Anterior cingulate cortex (tissue), 58 donors: ENCODE measurements at places on chromosomes 1 and 21.
A peak's percentile ranks its signal among the peaks of the same experiment; 100 is the strongest.

DNA sequence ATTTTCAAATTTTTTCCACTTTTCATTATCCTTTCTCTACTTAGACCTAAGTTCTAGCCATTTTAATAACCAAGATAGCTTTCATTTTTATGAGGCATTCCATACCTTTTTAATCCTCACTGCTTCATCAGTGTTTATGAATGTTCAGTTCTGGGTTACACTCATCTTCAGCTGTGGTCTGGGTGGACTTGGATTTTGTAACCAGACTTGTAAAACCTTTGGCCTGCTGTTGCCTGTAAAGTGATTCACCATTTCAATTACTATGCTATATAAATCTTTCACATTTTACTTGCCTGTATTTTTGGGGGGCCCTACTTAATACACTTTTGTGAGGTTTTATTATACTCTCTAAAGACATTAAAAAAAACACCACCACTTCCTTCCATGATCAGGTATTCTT is 46.2 kb downstream of the USP25 start:
- no peak for DNase-seq

DNA sequence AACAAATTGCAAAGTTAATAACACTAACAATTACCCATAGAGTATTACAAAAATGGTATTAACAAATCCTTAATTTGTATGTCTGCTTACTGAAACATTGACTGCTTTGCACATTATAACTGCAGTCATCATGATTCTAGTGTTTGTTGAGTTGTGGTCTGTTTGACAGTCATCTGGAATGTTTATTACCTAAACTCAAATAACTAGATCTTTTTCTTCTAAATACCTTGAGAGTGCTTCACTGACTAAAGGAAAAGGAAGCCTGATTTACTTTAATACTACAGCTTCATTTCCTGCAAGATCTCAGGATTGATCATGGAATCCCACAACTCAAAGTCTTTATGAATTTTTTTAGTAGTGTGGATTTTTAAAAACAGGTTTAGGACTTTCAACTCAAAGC is 70.0 kb downstream of the HMCN1 start:
- DNase-seq = no peak

DNA sequence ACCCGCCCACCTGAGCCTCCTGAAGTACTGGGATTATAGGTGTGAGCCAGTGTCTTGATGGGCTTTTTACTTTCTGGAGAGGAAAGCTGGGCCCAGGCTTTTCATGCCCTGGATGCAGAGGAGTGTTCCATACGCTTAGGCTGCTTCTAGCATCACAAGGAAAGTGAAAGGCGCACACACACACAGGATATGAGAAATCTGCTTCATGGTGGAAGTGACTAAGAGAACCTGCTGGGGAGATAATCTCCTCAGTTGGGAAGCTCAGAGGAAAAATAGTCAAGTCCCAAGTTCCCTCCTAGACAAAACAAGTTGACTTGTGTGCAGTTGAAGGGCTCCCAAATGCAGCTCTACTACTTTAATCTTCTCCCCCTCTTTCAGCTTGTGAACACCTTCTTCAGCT is 2.2 kb downstream of the NUDC start:
- no peak for DNase-seq

GRCh38 chr1:197314682-197315081 is 46.6 kb downstream of the CRB1 start:
- DNase-seq = no peak

DNA sequence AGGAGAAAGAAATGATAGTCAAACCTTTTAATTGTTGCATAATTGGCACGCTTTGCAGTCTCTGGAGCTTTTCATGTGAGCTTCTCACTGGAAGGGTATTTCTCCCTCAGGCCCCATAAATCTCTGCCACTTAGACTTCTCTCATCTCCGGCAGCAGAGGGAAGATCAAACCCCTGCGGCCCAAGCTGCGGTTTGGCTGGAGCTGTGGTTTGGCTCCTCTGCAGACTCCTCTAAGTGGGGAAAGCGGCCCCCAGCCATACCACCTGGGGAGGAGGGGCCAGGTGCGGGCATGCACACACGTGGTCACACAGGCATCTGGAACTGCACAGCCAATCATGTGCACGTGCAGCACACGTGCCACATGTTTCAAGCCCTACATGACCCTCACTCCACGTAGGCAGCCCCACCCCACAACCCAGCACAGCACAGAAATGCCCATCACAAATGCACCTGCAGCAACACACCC is 58.3 kb downstream of the UBE2T start:
- DNase-seq = no peak

DNA sequence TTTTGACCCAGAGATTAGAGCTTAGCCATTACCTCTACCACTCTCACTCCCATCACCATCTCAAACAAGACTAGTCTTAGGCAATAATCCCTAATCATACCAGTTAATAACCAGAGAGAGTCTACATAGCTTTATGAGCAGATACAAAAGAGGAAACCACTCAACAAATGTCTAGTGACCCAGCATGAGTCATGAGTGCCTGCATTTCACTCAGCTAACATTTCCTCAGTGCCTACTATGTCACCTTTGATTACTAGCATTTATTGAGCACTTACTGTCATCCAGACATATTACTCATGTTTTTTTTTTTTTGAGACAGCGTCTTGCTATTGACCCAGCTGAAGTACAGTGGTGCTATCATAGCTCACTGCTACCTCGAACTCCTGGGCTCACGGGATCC is 35.9 kb upstream of the GALNT2 start:
- no peak for DNase-seq

GRCh38 chr1:185166106-185166505 is 9.1 kb downstream of the SWT1 start:
- no peak for DNase-seq

DNA sequence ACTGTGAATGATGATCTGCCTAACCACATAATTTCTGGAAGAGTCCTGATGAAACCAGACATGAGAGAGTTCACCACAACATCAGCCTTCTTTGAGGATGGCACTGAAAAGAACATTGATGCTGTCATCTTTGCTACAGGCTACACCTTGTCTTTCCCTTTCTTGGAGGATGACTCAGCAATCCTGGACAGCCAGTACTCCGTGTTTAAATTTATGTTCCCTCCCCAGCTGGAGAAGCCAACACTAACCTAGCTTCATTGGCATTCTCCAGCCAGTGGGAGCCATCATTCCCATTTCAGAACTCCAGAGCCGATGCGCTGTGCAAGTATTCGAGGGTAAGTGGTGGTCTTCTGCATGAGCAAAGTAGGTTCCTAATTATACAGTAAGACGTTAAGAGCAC is 164.1 kb upstream of the POGK start:
- DNase-seq = no peak

GRCh38 chr21:39670701-39671100 is 58.0 kb downstream of the B3GALT5 start:
- no peak for DNase-seq

- no peak for DNase-seq
Measured at GRCh38 chr1:11053758-11054137, 6.1 kb downstream of the SRM start.

DNA sequence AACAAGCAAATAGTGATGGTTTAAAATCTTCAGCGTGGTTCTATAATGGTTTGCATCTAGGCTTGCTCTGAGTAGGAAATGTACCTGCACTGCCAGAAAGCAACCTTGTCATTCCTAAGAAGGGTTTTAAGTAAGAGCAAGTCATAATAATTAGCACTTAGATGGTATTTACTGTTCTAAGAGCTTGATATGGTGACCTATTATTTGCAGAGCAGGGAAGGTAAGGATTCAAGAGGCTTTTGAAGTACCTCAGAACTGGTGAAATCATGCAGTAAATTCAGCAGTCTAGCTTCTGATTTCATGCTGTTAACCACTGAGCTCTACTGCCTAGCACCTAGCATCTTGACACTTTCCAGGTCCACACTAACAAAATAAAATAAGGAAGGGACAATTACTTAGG is 23.7 kb downstream of the ATP1A1 start:
- no peak for DNase-seq

GRCh38 chr1:171819946-171820345 is 21.4 kb upstream of the DNM3 start:
- no peak for DNase-seq

DNA sequence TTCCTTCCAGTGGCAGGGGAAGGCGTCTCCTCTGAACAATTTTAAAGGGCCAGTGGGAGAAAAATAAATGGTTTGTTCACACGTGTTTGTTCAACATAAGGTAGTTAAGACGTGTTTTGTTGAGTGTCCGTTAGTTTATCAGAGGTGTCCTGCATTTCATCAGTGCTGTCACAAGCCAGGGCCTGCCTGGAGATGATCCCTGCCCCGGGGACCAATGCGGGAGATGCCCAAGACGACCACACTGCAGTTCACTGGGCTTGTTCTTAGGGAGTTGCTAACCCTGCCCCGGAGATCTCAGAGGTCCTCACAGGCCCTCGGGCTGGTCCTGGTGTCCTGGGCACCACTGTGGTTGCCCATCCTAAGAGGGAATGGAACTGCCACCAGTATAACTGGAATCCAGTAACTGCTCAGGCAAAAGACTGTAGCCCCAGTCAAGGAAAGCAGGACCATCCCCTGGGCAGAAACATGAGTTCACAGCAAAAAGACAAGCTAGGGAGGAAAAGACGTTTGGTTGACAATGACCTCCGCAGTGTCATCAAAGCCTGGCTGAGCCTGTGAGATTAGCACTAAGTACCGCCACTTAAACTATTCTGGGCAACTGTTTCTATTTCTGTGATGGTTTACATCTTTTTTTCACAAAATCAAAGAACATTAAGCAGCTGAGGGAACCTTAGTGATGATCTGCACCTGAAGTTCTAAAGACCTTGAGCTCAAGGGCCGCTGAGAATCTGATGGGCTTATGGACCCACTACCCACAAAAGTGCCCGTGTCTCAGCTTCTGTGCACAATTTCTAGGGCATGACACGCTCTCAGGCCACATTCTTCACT is 44.9 kb upstream of the LIN9 start:
- no peak for DNase-seq

DNA sequence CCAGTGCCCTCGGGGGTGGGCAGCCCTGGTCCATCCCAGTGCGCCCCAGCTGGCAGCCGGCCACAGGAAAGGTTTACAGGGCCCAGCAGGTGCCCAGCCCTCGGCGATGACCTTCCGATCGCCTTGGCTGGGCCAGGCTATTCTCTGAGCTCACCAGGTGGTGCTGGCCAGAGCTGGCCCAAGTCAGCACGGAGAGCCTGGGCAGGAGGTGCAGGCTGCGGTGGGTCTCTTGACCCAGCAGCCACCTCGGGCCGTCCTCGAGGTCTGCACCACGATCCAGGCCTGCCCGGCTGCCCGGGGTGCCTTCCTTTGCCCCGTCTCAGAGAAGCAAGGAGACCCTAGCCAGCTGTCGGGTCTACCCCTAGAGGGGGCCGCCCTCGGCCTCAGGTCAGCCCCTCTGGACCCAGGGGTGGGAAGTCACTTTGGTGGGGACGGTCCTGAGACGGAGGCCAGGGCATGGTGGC is 370 bp downstream of the PERM1 start:
- no peak for DNase-seq

DNA sequence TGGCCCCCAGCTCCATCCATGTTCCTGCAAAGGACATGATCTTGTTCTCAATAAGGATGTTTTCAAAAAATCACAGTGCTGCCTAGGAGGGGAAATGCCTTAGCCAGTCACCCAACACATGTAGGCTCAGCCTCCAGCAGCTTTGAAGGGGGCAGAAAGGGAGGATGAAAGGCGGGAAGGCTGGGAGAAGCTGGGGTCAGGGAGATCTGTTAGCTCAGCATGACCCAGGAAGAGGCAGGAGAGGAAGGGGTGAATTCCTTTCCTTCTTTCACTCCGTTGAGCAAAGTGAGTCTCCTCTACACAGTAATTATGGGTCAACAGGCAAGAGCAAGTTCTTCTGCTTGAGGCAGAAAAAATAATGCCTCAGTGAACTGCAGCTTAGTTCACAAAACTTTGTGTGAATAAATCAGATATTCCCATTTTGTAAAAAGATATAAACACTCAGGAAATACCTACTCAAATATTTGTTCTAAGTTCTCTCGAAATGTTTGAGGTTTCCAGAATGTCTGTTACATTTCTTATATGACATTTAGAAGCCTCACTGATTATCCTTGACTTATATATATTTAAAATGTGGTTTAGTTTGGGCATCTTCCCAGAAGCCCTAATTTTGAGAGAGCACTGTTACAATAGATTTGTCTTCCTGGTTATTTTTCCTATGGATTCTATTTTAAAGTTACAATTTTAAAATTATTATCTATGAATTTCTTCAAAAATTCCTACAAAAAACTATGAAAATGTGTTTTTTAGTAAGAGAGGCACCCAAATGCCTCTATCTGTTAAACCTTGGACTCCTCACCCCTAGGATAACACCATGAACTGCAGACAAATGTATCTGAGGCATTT is 116.8 kb downstream of the KCNJ6 start:
- no peak for DNase-seq

GRCh38 chr1:67588178-67588855 is 96.7 kb upstream of the GADD45A start:
- no peak for DNase-seq

- DNase-seq = no peak
Measured at GRCh38 chr1:165837838-165838364, 10.5 kb downstream of the UCK2 start.

DNA sequence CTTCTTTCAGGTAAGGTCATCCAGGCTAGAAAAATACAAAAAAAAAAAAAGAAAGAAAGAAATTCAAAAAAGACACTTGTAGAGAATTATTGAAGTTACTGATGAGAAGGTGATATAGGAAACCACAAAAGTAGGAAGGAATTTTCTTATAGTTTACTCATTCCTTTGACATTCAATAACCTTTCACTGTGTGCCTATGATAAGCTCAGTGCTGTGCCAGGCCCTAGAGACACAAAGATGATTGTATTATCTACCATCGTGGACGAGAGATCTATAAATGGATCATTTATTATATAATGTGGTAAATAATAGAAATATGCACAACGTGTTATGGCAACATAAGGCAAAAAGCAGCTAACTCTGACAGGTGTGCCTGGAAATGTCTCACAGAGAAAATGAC is 109.6 kb upstream of the NGF start:
- DNase-seq = no peak

- no peak for DNase-seq
Measured at GRCh38 chr1:104946558-104947210, 1197.0 kb downstream of the AMY1C start.

DNA sequence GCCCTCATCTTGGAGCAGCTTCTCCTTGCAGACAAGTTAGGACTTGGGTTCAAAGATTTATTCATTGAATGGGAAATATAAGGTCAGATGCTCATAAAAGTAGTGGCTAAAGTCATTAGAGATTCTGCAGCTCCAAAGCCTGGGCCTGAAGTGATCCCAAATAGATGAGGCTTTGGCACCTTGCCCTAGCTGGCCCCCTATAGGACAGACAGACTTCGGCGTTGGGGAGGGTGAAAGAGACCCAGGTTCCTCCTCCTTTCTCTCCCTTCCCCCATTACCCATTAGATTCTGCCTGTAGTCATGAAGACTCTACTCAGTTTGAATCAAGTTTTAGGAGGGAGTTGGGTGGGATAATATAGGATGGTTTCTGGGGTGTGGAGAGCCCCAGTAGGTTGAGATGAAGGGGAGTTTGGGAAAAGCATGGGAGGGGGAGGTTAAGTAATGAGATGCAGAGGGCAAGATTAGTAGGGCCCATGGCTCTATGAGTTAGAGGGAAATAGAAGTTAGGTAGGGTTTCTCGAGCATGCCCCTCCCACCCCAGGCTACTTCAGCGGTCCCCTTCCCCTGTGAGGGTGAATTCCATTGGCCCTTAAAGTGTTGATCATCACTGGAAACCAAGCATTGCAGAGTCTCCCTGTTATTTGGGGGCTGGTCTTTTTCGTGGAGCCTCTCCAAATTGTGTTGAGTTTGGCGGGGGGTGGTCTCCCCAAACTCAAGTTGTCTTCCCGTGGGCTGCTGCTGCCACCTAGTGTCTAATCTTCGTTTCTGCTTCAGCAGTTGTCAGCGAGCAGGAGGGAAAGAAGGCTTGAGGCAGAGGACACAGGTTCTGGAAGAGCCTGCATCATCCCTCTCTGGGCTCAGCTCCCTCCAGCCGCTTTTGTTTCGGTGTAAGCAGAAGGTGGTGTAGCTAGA is 2.1 kb upstream of the AHDC1 start:
- DNase-seq = peak; percentile 26
